T1000 (cell line): ENCODE measurements at places on chromosomes 7 and 10.

GRCh38 chr10:79057481-79058275, 11.1 kb upstream of the ZMIZ1 start:
- no peak for DNase-seq

- no peak for DNase-seq
Observed at GRCh38 chr7:158264881-158265742, 322.5 kb downstream of the PTPRN2 start.

DNA sequence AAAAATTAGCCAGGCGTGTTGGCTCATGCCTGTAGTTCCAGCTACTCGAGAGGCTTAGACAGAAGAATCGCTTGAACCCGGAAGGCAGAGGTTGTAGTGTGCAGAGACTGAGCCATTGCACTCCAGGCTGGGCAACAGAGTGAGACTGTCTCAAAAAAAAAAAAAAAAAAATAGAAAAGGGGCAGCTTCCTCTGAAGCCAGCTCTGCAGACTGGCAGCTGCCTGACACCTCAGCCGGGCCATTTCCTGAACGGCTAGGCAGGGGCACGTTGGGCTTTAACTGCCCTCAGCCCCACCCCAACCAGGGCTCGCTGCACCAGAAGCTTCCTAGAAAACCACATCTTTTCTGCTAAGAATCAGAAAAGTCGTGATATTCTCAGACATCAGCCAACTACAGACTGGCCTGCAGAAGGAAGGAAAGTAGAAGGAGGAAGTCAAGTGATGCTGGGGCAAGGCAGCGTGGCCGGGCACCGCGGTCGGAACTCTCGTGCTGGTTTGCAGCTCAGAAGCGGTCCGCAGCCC, 38.0 kb downstream of the PRKAG2 start:
- no peak for DNase-seq

DNA sequence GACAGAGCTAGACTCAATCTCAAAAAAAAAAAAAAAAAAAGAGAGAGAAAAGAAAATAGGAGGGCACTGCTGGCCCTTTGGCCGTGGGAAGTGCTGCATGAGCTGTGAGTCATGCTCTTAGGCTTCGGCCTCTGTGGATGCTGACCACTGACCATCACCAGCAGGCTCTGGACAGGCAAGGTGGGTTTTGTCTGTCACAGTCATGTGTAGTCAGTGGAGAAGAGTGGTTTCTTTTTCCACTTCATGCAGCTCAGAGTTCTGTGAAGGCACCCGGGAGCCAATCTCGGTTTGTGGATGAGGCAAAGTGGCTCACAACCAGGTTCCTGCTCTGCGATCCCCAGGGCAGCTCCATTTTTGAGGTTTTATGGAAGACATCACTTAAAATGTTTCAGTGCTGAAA, 58.1 kb downstream of the PRTFDC1 start:
- DNase-seq = no peak

- DNase-seq = no peak
Observed at GRCh38 chr7:40133561-40134427, 628 bp downstream of the MPLKIP start.

DNA sequence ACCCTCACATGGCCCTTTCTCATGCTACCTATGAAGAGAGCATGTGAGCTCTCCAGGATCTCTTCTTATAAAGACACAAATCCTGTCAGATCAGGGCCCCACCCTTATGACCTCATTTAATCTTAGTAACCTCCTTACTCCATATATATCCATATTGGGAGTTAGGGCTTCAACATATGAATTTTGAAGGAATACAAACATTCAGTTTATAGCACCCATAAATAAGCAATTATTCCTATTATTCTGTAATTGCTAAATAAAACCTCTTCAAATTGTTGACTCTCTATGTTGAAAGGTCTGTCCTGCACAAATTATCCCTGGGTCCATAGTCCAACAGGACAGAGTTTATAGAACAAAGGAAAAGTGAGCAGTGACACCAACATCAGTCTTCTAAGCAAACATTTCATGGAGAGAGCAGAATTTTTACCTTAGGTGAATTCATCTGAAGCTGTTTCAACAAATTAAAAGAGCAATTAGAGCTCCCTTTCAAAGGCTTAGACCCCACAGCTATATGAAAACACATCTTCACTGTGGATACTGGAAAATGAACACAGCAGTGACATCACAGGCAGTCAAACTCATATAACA, 12.2 kb downstream of the DOCK4 start:
- DNase-seq = no peak

- DNase-seq = no peak
Observed at GRCh38 chr7:30965883-30966282, 2.1 kb downstream of the GHRHR start.

DNA sequence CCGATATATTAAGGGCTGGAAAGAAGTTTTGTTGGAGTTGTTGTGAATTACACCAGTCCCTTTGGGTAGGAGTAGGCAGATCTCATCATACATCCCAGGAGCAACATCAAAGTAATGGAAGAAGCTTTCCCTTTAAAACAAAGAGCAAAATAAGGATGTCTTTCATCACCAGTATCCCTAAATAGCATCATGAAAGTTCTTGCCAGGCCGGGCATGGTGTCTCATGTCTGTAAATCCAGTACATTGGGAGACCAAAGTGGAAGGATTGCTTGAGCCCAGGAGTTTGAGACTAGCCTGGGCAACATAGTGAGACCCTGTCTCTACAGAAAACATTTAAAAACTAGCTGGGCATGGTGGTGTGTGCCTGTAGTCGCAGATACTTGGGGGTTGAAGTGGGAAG, 38.7 kb downstream of the LRRC20 start:
- DNase-seq = no peak

- no peak for DNase-seq
Observed at GRCh38 chr10:49325131-49325915, 26.4 kb downstream of the C10orf71 start.

- no peak for DNase-seq
Observed at GRCh38 chr10:11344550-11344949, 266.9 kb downstream of the USP6NL start.

- no peak for DNase-seq
Observed at GRCh38 chr10:74794531-74794930, 31.9 kb upstream of the KAT6B start.

- DNase-seq = no peak
Observed at GRCh38 chr10:28382525-28383269, 79.8 kb upstream of the MPP7 start.

DNA sequence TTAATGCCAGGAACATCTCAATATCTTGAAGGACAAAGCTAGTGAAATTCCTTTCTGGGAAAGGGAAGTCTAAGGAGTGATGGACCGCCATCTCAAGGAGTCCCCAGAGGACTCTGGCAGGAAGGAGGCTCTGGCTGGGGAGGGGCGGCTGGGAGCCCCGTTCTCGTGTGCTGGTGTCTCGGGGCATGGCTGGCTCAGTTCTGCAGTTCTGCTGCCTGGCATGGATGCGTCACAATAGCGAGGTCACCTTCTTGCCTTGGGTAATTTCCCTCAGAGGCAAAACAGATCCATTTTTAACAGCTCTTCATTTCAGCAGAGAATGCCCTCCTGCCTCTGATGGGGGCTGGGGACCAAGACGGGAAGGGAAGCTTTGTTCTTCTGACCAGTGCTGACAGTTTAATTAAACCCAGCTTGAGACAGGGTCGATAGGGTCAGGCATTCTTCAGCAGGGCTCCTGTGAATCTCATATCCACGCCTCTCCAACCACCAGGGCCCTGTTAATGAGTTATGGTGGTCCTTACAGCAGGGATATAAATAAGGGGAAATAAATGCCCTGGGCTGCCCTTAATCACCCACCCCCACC, 35.7 kb downstream of the SLIT1 start:
- DNase-seq = no peak

DNA sequence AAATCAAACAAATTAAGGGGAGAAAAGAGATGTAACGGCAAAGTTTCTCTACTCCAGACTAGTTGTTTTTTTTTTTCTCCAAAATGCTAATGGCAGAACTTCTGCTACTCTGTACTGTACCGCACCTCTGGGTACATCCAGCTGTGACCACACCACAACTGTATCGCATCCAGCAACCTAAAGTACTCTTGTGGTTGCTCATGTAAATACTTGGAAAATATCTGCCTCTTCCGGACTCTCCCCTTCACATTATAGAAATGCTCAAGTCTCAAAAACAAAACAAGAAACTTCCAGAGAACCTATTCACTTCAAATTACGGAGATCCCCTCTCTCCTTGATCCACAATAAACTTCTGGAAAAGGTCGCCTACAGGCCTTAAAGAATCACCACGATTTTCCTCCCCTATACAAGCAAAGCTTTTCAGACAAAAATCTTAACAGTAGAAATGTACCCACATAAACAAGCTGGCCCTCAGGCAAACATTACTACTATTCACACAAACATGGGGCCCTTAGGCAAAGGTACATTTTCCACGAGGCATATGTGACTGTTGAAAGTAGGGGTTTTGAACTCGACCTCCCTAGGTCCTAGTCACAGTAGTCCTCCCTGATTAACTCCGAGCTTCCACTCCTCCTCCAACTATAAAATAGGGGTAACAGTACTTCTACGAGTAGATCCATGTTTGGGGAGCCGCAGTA, 222.9 kb upstream of the MKLN1 start:
- DNase-seq = no peak

GRCh38 chr7:90574146-90574819, 21.8 kb upstream of the CDK14 start:
- DNase-seq = no peak

- DNase-seq = no peak
Observed at GRCh38 chr7:110105307-110105706, 985.6 kb upstream of the LRRN3 start.

- no peak for DNase-seq
Observed at GRCh38 chr7:155303039-155303593, 5.4 kb downstream of the INSIG1 start.

GRCh38 chr7:34879871-34880270, 157.4 kb downstream of the DPY19L1 start:
- DNase-seq = no peak

DNA sequence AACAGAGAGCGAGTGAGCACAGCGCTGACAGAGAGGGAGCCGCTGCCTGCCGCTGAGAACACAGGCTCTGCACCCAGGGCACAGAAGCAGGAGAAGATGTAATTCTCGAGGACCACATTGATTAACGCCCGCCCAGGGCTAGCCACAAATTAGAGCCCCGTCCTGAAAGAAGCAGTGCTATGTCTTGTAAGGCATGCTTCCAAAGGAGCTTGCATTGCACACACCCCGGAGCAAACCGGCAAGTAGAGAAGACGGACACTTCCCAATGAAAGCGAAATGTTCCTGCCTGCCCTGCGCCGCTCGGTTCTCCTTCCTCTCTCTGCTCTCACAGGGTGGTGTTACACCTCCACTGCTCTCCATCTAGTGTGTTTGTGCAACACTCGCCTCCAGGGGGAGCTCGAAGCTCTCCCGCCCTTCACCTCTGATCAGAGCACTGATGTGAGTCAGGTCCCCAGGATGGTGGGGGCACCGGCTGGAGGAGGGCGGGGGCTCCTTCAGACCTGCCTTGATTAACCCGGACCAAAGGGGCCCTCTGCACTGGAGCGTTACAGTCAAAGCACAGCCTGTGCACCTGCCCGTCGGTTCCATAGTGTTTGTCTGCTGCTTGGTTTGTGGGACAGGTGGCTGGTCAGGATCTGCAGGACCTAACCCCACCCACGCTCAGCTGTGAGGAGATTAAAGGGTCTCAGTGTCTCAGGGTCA, 316.5 kb downstream of the ADARB2 start:
- DNase-seq = no peak

- no peak for DNase-seq
Observed at GRCh38 chr10:78408671-78409472, 375.2 kb downstream of the RPS24 start.

DNA sequence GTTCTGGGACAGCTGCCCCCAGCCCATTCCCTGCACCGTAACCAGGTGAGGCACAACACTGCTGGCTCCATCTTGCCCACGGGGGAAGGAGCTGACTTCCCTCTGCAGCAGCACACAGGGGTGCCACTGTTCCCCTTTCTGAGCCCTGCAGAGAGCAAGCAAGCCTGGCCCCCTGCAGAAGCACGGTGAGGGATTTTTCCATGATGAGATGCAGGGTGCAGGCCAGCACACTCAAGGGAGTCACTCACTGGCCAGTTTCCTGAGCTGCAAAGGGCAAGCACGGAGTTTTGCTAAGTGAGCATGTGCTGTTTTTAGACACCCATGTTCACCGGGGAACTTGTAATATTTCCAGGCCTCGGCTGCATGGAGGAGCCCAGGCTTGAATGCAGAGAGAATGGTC, 176.6 kb downstream of the PIP4K2A start:
- no peak for DNase-seq

- no peak for DNase-seq
Observed at GRCh38 chr7:12809476-12809875, 122.0 kb downstream of the ARL4A start.

DNA sequence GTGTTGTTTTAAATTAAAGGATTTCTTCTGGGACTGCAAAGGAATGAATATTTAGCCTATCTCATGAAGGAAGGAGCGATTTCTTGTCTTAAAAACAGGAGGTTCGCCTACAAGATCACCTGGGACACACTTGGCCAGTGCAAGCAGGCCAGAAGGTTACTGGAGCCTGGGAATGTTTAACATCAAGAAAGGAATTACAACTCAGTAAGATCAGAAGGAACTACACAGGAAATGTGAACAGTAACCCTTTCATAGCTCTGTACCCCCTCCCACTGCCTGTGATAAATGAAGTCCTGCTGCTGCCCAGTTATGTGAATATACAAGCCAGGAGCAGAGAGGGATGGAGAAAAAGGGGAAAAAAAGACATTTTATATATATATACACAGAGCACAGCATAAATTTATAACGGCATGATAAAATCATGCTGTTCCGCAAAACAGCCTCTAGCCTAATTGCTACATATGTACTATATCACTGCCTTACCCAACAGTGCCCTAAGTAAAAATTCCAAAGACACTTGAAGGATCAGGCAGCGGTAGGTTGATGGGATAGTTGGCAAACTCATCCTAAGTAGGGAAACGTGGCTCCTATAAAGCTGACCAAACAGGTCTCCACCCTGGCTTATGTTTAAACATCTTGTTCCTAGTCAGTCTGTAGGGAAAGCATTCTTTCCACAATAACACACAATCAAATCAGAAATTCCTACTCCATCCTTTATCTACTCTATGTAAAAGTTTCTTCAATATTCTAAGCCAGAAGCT, 63.8 kb downstream of the ZNF438 start:
- DNase-seq = no peak

- no peak for DNase-seq
Observed at GRCh38 chr10:118266098-118266748, 75.9 kb downstream of the FAM204A start.

- no peak for DNase-seq
Observed at GRCh38 chr10:30062582-30062981, 3.2 kb upstream of the JCAD start.

DNA sequence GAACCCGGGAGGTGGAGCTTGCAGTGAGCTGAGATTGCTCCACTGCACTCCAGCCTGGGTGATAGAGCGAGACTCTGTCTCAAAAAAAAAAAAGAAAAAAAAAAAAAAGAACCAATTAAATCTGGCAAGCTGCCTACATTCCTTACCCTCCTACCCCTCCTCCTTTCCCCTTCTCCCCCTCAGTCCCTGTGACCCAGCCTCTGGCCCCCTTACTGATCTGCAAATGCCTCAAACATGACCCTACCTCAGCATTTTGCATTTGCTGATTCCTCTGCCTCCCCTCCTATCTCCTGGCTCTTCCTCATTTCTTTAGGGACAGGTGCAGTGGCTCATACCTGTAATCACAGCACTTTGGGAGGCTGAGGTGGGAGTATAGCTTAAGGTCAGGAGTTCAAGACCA, 19.3 kb downstream of the CDHR3 start:
- DNase-seq = no peak
